Activated T-helper 1 cell treated with anti-CD3 and anti-CD28 coated beads, Interleukin-2, amount 50 U/mL, for 16 hours (primary cell): ENCODE measurements at places on chromosomes 5 and 9.

DNA sequence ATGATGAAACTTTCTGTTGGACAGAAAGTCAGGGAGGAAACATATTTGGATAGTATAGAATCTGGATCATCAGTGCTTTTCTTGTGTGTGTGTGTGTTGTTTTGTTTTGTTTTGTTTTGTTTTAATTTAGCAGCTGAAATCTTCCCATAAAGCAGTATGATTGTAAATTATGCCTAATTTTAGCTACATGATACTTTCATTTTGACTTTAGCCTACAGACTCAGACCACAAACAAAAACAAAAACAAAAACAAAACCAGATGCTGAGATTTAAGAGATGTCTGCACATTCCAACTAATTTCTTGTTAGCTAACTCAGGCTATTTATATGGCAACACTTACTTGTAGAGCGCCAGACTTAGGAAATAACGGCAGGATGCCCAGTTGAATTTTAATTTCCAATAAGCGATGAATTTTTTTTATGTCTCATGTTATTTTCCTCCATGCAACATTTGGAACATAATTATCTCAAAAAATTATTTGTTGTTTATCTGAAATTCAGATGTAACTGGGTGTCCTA is 119.5 kb upstream of the TRPC7 start:
- DNase-seq: no peak

GRCh38 chr9:135520916-135521607 is at the start of gene LCN1:
Gene LCN1, plus strand, starts transcription at chr9:135521440. Its CDS starts 58 bp downstream, at chr9:135521498.
- DNase-seq: no peak

GRCh38 chr5:2130361-2130760 is 247.6 kb upstream of the IRX4 start:
- no peak for DNase-seq

DNA sequence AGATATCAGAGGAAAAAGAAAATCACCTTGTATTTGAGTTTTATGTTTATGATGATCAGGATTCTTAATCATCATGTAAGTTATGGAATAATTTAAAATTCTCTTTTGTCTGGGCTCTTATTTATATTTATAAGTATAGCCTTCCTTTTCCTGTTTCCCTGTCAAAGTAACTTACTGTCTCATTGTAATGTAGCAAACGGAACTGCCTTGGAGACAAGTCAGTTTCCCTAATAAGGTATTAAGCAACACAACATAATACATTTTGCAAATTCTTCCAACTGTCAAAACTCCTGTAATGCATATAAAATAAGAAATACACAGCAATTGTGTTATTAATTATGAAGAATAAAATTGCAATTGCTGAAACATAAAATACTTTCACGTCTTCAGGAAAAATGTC is 463.2 kb downstream of the MAT2B start:
- no peak for DNase-seq

- DNase-seq: no peak
Measured at GRCh38 chr5:89255845-89256463, 373.0 kb upstream of the MEF2C start.

GRCh38 chr9:90012949-90013348 is 408.1 kb downstream of the GADD45G start:
- DNase-seq: no peak

- no peak for DNase-seq
Measured at GRCh38 chr5:310941-311434, 10.5 kb upstream of the AHRR start.

DNA sequence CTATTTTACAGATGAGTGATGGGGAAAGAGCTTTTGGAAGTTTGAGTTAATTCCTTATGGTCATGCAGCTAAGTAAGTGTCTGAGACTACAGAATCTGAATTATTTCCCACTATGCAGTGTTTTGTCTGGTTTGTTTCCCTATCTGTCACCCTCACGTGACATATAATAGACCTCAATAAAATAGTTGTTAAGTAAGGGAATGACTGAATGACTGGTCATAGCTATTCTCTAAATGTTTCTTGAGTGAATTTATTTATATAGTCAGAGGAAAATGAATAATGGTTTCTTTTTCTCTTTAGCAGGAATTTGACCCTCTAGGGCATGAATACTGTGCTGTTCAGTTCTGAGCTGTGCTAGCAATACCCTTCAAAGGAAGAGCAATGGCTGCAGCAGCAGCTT is 10.3 kb downstream of the TRIM32 start:
- no peak for DNase-seq

GRCh38 chr9:73597771-73598170 is 446.1 kb downstream of the ANXA1 start:
- DNase-seq: no peak

DNA sequence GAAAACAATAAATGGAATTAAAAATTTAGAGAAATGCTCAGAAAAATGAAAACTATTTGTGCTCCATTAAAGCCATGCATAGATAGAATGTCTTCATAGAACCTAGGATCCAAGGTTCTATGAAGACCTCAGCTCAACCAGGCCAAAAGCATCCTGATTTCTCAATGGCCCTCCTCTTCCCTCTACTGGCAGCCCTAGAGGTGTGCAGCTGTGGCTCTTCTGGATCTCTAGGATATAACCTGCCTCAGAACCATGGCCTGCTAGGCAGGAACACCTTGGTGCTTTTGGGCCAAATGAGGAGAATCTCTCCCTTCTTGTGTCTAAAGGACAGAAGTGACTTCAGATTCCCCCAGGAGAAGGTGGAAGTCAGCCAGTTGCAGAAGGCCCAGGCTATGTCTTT is 15.1 kb downstream of the IFNA1 start:
- no peak for DNase-seq

GRCh38 chr5:169088028-169088725 is 212.8 kb downstream of the SLIT3 start:
- no peak for DNase-seq

DNA sequence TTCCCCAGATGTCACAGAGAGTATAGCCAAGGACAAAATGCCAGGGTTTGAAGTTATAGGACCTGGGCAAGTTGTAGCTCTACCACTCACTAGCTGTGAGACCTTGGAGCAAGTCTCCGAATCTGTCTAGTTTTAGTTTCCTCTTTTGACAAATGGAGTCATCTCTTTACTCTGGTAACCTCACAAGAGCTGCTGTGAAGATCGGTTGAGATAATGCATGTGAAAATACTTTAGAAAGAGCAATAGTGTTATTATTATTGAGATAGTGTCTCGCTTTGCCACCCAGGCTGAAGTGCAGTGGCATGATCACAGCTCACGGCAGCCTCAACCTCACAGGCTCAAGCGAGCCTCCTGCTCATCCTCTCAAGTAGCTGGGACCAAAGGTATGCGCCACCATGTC is 117.9 kb upstream of the NR5A1 start:
- no peak for DNase-seq

DNA sequence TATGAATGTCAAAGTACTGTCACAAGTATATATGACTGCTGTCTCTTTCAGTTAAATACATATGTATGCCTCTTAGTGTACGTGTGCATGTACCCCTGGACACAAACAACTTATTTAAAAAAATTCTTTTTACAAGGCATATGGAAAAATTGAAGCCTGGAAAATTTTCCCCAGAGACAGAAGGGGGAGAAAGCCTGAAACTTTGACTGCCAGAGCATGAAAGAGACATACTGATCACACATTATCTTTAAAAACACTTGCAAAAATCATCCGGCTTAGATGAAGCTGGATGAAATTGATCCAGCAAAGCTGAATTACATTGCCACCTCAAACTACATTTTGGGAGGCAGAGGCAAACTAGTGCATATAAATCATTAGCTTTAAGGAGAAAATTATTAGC is 88.0 kb upstream of the NFIB start:
- no peak for DNase-seq

- DNase-seq: no peak
Measured at GRCh38 chr9:70959366-70959765, 162.1 kb downstream of the TRPM3 start.

DNA sequence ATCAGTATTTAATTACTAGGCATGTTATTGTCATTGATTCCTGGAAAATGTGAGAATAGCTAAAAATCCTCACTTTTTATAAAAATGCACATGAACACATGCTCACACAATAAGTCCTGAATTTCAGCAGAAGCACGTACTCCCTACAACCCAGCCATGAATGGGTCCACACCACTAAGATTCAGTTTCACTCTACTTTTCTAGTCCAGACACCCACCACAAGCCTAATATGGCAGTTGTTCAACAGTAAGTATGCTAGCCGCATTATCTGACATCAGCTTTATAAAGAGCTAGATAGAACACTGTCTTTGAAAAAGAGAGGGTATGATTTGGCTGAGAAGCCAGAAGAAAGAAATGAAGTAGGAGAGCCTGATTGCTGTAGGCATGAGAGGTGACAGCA is 639.3 kb downstream of the BRINP1 start:
- DNase-seq: no peak

DNA sequence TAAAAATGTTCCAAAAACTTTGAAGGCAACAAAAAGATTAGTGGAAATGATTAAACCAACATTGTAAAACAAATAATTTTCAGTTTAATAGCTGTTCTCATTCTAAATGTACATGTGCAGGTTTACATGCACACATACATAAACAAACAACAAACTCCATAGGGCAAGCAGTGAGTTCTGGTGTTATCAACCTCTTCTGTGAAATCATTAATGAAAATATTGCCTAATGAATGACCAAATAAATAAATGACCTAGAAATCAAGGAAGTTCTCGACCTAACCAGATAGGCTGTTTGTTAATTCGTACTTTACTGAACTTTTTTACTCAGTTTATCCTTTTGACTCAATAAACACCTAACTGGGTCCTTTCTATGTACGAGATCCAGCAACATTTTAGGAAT is 165.5 kb upstream of the RORB start:
- no peak for DNase-seq

DNA sequence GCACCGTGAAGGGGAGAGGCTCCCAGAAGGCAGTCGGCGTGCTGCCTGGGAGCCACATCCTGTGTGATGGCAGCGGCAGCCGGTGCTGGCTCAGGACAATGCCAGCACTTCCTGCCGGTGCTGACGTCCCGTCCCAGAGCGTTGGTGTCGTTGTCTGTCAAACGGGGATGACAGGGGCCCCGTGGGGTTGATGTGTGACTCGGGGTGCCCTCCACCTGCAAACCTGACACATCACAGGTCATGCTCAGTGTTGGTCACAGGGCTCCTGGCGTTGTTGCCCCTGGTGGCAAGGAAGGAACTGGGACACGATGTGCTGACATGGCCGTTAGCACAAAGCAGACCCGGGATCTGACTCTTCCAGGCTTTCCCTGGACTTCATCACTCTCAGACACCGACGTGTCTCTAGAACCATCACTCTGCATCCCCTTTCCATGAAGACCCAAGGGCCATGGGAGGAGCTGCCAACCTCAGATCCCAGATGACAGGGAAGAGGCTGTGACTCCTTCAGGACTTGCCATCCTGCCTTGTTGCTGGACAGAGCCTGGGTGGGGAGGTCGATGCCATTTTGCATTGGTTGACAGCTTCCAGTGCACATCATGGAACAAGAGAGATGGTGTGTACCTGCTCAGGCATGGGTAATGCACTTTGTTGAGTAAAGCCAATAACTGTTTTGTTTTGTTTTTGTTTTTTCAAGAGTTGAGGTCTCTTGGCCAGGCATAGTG is 21.5 kb downstream of the PLPP7 start:
- DNase-seq: peak; percentile 38

GRCh38 chr5:156376751-156377150 is 49.8 kb downstream of the SGCD start:
- no peak for DNase-seq

- DNase-seq: no peak
Measured at GRCh38 chr9:90019626-90020025, 414.8 kb downstream of the GADD45G start.

DNA sequence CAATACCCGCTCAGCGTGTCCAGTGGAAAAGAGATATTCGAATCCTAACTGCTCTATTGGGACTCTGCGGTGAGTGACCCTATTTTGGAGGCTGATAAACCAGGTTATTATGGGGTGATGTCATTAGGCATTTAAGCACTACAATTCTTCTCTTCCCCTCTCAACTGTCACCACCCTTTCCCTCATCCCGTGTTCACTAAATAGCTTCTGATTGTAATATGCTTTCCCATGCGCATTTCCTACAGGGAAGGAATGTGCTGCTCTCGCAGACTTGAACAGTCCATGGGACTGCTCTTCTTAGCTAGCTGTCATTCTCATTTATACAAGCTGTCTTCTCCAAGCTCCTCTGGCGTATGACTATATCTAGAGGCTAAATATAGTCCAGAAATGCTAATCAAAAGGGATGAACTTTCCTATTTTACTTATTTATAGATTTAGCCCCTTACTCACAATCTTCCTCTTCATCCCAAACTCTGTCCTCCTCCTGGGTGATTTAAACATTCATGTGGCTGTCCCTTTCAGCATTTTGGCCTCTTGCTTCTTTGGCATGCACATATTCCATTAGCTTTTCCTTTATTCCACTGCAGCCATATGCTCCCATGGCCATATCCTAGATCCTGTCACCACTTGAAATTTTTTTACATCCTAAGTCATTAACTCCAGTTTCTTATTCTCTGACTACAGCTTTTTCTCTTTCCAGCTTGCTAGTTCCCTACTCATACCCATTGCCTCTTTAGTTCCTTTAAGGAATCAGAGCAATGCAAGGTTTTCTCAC is 39.6 kb upstream of the CSNK1G3 start:
- DNase-seq: no peak

- peak; percentile 26 for DNase-seq
Measured at GRCh38 chr5:40680741-40681362, 1.1 kb downstream of the PTGER4 start.

GRCh38 chr9:3682186-3682585 is 156.4 kb upstream of the RFX3 start:
- DNase-seq: no peak

GRCh38 chr5:67206461-67206860 is 9.9 kb upstream of the CD180 start:
- DNase-seq: no peak

GRCh38 chr5:2334719-2335118 is 416.8 kb downstream of the IRX2 start:
- DNase-seq: no peak

- DNase-seq: no peak
Measured at GRCh38 chr9:77827104-77827784, 179.1 kb upstream of the GNA14 start.

GRCh38 chr9:76542360-76542759 is 83.4 kb downstream of the GCNT1 start:
- no peak for DNase-seq

DNA sequence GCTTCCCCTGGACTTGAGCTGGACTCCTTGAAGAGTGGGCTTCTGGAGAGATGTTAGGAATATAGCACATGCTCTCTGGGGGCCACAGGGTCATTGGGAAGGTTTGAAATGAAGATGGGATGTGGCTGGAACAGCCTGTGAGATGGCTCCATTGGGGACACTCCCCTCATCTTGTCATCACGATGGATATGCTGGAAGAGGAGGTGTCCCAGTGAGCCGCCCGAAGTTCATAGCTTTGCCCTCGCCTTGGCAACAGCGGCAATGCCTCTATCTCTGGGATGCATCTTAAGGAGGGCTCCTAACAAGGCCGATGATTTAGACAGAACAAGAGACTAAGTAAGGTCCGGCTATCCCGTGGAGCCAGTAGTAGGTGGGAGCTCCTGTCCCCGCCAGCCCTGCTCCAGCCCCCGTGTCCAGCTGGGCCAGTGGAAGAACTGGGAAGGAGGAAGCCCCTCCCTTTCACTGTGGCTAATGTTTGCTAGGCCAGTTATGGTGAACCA is 23.9 kb downstream of the AMBP start:
- no peak for DNase-seq

- DNase-seq: no peak
Measured at GRCh38 chr9:23826120-23826629, at the start of gene ELAVL2. Gene ELAVL2, minus strand, starts transcription at chr9:23826240. Its CDS starts 64,006 bp downstream, at chr9:23762234.
